ENCODE measurements at places on chromosomes 12 and 14. TPM values are rescaled to one million over a fixed set of nuclear protein-coding genes. Genes with fewer than 3 reads are reported as not detected.

Gene KIF5A
- not detected for polyA plus RNA-seq

Gene NPAS3
- polyA plus RNA-seq: not detected

Gene DYNLL1
- 326 TPM for polyA plus RNA-seq

Gene SIVA1
- polyA plus RNA-seq: 226 TPM

Gene TOMM20L
- polyA plus RNA-seq: not detected

Gene PLEKHG7
- 0.10 TPM for polyA plus RNA-seq

DNA sequence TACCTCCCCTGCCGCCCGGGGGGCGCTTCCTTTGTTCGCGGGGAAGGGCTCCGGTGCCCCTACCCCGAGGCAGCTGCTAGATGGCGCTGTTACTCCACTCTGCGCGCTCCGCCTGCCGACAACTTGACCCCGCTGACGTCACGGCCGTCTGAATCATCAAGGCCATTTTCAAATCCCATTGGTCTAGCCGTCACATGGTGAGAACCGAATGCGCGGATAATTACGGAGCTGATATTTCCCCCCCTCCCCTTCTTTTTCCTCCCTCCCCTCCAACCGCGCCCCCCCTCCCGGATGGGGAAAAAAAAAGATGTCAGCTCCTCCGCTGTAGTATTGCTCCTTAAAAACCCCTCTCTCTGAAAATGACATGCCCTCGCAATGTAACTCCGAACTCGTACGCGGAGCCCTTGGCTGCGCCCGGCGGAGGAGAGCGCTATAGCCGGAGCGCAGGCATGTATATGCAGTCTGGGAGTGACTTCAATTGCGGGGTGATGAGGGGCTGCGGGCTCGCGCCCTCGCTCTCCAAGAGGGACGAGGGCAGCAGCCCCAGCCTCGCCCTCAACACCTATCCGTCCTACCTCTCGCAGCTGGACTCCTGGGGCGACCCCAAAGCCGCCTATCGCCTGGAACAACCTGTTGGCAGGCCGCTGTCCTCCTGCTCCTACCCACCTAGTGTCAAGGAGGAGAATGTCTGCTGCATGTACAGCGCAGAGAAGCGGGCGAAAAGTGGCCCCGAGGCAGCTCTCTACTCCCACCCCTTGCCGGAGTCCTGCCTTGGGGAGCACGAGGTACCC, at the start of gene HOXC10:
Gene HOXC10, plus strand, starts transcription at position 246 of the 791 bp plus-strand sequence. Its CDS starts 114 bp downstream, at position 360.
- no peak for DNase-seq

DNA sequence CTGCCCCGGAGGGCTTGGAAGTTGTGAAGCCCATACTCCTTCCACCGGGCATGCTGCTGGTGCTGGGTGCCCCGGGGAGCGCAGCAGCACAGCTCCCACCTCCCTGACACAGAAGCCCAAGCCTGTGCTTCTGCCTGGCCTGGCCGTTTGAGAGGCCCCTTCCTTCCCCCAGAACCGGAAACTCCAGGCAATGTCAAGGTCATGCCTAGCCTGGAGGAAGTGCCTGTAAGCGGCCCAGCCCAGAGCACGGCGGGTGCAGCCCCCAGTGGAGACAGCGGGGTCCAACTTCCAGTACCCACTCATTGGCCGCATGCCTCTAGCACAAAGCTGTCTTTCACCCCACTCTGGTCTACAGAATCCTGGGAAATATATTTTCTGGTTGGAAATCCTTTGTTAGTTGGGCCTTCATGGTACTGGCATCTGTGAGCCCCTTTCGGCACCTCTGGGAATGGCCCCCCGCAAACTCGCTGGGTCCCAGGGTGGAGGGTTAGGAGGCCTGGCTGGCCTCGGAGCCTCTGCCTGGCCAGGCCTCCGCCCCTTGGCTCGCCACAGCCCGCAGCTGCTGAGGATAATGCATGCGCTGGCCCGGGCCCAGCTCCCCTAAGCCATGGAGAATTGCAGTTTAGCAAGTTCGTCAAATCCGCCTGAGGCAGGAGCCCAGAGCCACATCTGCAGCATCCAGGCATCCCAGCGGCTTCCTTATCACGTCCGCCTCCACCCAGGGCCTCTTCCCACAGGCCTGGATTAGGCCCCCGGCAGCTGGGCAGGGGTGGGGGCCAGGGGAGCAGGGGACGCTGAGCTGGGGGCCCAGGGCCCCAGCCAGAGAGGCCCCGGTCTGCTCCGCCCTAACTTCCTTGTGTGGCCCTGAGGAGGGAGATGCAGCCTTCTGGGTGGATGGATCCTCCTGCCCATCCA, 48.9 kb upstream of the DLK1 start:
- no peak for DNase-seq

DNA sequence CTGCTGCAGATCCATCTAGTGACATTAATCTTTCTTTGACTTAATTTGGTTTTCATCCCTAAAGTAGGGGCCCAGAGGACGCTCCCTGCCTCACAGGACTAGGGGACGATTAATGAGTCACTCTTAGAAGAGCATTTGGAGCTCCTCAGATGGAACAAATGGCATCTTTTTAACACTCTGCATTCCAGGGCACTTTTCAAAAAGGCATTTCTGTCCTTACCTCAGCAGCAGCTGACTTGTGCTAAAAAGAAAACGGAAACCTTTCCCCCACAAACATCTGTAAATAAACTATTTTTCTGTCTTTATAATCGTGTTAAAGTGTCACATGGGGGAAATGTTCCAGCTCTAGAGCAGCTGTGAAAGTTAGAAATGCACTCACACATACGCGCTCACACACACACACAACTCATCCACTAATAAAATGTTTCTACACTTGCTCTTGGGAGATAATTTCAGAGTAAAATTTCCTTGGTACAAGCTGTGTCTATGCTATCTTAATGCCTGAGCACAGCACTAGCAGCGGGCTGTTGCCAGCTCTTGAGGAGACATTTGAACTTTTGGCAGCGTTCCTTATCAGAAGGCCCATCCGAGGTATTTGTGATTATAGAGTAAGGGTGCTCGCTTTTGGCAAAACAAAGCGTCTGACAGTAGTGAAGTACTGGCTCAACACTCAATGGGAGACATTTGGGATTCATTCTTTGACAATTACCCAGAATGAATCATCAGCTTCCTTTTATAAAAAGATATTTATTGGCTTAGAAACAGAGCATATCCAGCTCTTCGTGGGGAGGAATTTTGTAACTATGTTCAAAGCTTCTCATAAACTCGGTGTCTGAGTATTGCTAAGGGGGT, 141.3 kb downstream of the PLXNC1 start:
- no peak for DNase-seq

GRCh38 chr12:127025545-127025944, 1241.4 kb upstream of the TMEM132C start:
- DNase-seq: no peak

GRCh38 chr12:62732861-62733427, 202.0 kb downstream of the PPM1H start:
- no peak for DNase-seq

DNA sequence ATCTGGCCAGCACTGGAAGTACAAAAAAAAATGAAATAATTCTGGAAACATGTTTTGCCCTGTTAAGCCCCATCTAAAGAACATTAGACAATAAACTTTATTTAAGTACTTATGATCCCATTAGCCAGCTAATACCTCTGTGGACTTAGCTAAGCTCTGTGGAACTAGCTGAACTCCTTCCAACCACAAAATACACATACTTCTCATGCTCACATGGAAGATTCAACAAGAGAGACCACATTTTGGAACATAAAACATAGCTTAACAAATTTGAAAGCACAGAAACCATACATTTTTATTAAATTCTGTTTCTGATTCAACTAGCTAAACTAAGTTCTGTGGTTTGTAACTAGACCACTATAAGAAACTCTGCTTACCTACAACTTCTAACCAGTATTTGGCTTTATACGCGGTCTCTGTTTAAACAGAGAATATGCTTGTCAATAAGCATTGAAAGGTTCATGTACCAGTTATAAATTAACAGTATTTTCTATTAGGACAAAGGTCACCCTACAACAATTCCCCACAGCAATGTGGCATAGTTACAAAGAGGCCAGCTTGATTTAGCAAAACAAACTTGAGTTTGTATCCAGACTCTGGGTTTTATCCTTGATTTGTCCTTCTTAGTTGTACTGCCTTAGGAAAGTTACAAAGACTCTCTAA, 300.1 kb downstream of the C12orf50 start:
- no peak for DNase-seq

- no peak for DNase-seq
These were observed 19.6 kb downstream of the PIWIL1 start for GRCh38 chr12:130357241-130357640.

DNA sequence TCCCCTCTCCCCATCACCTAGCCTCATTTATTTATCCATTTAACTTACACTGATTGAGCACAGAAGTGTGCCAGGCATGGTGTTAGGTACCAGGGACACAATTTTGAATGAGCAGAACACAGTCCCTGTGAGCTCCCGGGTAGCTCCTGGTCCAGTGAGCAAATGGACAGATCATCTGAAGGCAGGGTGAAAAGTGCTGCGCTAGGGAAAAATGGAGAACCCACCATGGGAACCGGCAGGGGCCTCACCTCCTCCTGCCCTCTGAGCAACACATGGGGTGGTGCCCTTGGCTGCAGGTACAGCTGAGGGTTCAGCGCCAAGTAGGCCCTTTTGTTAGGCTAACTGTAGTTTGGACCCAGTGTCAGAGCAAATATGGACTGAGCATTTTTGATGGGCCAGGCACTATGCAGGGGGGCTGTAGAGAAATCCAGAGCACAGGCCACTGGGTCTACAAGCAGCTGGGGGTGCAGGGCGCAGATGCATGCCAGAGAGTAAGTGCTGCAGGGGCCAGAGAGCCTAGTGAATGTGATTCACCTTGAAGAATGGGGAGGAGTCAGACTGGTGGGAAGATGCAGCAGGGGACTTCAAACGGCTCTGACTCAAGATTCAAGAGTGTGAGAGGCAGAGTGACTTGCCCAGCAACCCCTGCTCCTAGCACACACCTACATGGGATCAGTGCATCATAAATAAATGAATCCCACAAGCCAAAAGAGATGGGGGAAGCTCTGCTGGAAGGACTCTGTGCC, 28.2 kb downstream of the LTBP2 start:
- DNase-seq: no peak

GRCh38 chr12:115440438-115440837, 756.5 kb upstream of the TBX3 start:
- DNase-seq: no peak

DNA sequence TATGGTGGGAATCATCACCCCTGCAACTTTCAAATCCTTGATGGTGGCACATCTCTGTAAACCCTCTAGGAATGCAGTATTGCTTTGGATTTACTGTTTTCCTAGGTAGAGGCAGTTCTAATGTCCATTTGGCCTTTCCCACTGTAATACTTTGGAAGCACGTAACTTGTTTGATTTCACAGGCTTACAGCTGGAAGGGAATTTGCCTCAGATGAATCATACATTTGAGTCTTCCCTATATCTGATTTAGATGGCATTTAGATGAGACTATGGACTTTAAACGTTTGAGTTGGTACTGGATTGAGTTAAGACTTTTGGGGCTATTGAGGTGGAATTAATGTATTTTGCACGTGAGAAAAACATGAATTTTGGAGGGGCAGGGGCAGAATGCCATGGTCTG, 35.9 kb downstream of the DAAM1 start:
- DNase-seq: no peak

DNA sequence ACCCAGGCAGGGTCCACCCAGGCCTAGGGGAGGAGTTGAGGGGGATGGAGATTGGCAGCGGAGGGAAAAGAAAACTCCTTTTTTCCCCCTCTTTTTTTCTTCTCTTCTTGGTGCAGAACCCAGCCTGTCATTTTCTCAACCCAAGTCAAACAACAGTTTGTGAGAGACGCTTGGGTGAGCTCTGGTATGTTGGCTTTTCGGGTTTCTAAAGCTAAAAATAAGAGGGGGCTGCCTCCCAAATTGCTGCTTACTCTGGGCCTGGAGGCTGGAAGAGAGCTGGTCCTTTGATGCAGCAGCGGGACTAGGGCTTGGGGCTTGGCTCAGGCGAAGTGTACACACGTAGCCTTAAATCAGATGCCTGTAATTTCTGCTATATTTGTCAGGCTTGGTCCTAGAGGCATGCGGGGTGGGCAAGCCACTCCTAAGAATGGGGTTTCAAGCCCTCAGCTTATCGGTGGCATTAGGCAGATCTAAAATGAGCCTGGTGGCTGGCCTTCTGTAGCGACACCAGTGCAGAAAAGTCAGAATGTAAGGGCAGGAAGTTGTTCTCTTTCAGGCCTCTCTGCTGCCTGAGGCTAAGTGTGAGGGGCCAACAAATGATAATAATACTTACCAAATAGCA, 816 bp upstream of the SLC8A3 start:
- no peak for DNase-seq

GRCh38 chr12:62006076-62006732, 254.0 kb upstream of the USP15 start:
- peak; percentile 4 for DNase-seq

- peak; percentile 76 for DNase-seq
These were observed 11.0 kb downstream of the ZNF219 start for GRCh38 chr14:21087294-21088091.

DNA sequence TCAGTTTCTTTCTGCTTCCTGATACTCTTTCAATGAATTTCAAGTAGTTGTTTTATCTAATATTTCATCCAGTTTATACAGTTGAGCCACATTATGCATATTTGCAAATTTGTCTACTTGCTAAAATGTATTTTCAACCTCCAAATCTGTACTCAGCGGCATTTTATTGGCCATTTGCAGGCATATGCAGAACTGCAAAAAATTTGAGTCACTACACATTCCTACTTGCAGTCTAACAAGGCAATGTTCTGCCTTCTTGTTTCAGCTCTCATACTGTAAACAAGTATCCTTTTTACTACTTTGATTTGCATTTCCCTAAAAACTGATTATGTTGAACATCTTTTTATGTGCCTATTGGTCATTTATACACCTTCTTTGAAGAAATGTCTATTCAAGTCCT, 55.0 kb downstream of the POLR3B start:
- no peak for DNase-seq

DNA sequence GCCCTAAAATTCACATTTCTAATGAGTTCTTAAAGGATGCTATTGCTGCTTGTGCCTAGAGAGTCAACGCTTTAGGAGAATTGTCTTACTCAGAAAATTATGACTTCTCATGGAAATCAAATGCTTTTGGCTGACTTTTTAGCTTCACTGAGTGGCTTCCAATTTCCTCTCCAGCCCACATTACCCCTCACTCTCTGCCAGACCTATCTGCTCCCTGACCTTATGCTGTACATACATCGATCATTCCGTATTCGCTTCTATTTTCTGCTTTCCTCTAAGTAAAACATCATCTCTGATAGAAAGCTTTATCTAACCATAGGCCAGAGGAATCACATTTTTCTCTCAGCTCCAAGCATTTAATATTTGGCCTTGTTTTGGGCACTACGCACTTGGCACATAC, 12.5 kb upstream of the SMCO3 start:
- DNase-seq: no peak

GRCh38 chr12:108696111-108696995, 35.0 kb downstream of the CORO1C start:
- no peak for DNase-seq

DNA sequence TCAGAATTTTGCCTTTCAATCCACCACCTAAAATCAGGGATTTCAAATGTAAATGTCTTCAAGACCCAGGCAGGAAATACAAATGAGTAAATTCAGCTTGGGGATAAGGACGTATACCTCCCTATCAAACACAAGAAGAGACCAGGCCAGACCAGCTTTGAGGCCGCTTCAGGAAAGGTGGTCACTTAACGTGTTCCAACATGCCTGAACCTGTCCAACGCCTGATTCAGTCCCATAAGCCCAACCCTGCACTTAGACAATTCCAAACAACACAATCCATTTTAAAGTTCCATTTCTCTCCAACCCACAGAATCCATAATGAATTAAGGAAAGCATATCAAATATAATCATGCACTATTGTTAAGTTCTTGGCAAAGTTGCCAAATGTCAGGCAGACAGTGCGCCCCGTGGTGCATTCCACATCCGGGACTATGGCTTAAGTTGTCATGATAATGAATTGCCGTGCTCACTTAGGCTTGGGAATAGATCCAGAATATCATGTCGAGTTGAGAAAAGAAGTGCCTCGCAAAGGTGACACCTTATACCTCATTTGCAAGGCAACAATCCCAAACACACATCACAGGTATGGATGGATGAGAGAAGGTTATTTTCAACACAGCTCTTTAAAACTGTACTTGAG, 35.5 kb downstream of the CCDC60 start:
- DNase-seq: no peak

Data from naive B cell (primary cell).